Uterine smooth muscle cell (primary cell): ENCODE measurements at places on chromosomes 1 and 21. TPM values are rescaled to one million over a fixed set of nuclear protein-coding genes. Genes with fewer than 3 reads are reported as not detected.

Gene IGSF5
- 0.25 TPM in 1 of 2 replicates, not detected in the other for total RNA-seq

Gene OR14K1
- not detected in 2 replicates for total RNA-seq

Gene NCAM2
- 2.3 and 2.5 TPM in 2 replicates for total RNA-seq

Gene SPATA46
- 0.12 TPM in 1 of 2 replicates, not detected in the other for total RNA-seq
